ENCODE measurements at places on chromosomes 3 and 15. TPM values are rescaled to one million over a fixed set of nuclear protein-coding genes. Genes with fewer than 3 reads are reported as not detected.

DNA sequence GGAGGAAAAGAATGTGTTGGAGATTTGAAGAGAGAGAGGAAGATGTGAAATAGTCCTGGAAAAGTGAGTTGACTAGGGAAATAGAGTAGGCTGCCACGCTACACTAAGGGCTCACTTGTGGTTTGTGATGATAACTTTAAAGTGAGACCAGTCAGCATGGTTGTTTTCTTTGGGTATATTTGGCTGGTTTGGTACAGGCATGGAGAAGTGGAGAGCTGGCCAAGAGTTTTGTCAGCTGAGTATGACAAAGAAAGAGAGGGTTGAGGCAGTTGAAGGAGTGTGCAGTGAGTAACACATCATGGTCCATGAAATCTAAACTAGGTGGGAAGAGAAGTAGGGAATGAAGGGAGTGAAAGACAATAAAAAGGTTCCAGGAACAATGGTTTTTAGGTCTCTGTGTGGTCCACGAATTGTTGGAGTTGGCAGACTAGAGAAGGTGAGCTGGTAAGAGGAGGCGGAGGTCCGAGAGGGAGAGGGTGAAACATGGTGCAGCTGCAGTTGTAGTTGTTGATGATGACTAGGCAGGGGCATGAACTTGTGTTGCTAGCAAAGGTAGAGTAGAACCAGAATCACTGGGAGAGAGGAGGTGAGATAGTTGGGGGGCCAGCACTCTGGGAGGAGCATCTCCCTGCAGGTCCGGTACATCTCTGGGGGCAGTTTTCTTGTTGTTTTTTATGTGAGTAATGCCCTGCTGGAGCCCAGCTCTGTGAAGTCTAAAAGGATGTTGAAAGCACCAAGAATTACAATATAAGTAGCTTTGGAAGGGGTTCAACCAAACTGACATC, 21.0 kb downstream of the ZNF80 start:
- peaks cover 72% of the 10 kb centered on the region for H3K27me3 ChIP-seq
- H3K4me3 ChIP-seq: no peak overlapping the region
- no peak for DNase-seq
- no peaks in the 10 kb centered on the region for H3K36me3 ChIP-seq

SYNM gene
- total RNA-seq: 378 TPM

RAB6B gene
- total RNA-seq: 59.1 TPM

SRGAP3 gene
- 10.3 TPM for total RNA-seq

GRCh38 chr15:39669661-39670060, 88.8 kb downstream of the THBS1 start:
- no peaks in the 10 kb centered on the region for H3K27me3 ChIP-seq
- no peak for DNase-seq
- no peak overlapping the region for H3K4me3 ChIP-seq
- no peaks in the 10 kb centered on the region for H3K36me3 ChIP-seq
- no peak overlapping the region for H3K27ac ChIP-seq

ZBTB11 gene
- 10.3 TPM for total RNA-seq

CGNL1 gene
- total RNA-seq: 31.9 TPM

DNA sequence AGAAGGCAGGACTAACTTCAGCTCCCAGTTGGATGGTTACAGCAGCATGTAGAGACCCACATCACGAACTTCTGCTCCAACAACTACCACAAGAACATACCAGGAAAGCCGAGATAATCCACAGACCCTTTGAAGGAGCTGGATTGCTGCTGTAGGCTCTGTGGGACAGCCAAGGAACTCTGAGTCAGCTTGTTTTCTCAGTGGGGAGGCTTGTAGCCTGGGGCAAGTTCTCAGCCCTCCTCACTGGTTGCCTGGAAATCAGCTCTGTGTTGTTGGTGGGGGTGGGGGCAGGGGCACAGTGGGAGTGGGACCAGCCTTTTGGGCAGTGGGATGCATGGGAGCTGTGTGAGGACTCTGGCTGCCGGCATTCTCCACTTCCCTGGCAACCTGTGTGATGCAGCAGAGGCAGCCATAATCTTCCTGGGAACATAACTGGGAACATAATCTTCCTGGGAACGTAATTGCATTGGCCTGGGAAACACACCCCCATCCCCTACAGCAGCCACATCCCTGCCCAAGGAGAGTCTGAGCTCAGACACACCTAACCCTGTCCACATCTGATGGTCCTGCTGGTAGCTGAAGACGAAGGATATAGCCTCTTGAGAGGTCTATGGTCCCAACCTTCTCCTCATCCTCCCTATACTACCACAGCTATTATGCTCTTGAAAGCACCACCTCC, 153.1 kb downstream of the PEAK1 start:
- no peaks in the 10 kb centered on the region for H3K27me3 ChIP-seq
- no peak overlapping the region for H3K27ac ChIP-seq
- peaks cover 16% of the 10 kb centered on the region for H3K36me3 ChIP-seq
- H3K4me1 ChIP-seq: no peaks in the 10 kb centered on the region
- no peak overlapping the region for H3K4me3 ChIP-seq

PCLAF gene
- total RNA-seq: 0.58 TPM

AADAC gene
- total RNA-seq: not detected

GRCh38 chr15:63234451-63234870, 42.9 kb upstream of the APH1B start:
- peak overlapping the region; percentile 66 for H3K27ac ChIP-seq
- no peaks in the 10 kb centered on the region for H3K27me3 ChIP-seq
- H3K36me3 ChIP-seq: no peaks in the 10 kb centered on the region
- peak; percentile 49 for DNase-seq
- H3K4me1 ChIP-seq: peaks cover 63% of the 10 kb centered on the region
- H3K4me3 ChIP-seq: no peak overlapping the region

ARRDC4 gene
- 11.8 TPM for total RNA-seq

DNA sequence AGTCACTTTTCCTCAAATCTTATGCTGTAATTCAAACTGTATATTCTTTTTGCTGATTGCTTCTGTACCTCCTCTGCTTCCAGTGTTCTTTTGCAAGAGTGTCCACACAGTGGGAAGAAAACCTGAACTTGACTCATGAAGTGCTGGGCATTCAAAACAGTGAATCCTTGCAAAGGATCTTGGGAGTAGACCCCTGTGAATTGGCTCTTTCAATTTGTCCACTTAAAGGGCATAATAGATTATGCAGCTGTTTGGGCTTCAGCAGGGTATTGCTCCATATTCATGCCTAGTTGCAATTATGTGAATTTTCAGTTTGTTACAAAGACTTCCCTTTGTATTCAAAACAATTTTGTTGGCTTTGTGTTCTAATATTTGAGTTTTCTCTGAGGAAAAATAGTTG, 11.4 kb downstream of the ZFAND6 start:
- H3K27me3 ChIP-seq: no peaks in the 10 kb centered on the region
- peaks cover 76% of the 10 kb centered on the region for H3K4me1 ChIP-seq
- no peak overlapping the region for H3K27ac ChIP-seq
- no peaks in the 10 kb centered on the region for H3K36me3 ChIP-seq

DUOX1 gene
- 0.80 TPM for total RNA-seq

GRCh38 chr3:160196511-160197104, 28.6 kb upstream of the C3orf80 start:
- H3K36me3 ChIP-seq: no peaks in the 10 kb centered on the region
- no peak overlapping the region for H3K4me3 ChIP-seq
- no peak overlapping the region for H3K27ac ChIP-seq
- peak; percentile 27 for DNase-seq
- H3K4me1 ChIP-seq: no peaks in the 10 kb centered on the region
- peaks cover 9% of the 10 kb centered on the region for H3K27me3 ChIP-seq

DNA sequence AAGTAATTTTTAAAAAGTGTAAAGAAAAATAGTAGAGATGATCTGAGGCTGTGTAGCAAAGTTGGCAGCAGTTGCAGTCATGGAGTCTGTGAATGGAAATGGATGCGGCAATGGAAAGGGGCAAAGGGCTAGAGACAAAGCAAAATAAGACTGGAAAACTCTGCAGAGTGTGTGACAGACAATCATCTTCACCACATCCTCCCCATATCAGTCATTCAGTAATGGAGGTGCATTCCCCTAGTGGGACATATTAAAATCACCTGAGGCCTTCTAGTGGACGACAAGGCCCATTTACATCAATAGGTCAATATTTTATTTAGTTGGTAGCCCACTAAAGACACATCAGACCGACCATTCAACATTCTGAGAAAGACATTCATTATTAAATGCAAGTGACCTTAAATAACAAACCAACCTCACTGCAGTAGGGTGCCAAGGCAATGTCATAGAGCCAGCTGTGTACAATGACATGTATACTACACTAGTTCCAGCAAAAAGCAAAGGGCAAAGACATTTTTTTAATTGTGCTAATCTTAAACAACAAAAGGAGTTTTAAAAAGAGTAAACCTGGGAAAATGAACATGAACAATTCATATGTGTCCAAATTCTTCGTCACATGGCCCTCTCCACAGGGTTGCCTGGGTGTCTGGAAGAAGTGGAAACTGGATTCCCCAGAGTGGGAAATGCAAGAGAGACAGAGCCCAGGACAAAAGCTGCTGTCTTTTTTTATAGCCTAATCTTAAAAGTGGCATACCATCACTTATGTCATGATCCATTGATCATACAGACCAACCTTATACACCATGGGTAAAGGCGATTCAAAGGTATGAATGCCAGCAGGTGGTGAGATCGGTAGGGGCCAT, 15.6 kb upstream of the RAP2B start:
- no peaks in the 10 kb centered on the region for H3K36me3 ChIP-seq
- H3K4me1 ChIP-seq: no peaks in the 10 kb centered on the region

ZPLD1 gene
- not detected for total RNA-seq

DNA sequence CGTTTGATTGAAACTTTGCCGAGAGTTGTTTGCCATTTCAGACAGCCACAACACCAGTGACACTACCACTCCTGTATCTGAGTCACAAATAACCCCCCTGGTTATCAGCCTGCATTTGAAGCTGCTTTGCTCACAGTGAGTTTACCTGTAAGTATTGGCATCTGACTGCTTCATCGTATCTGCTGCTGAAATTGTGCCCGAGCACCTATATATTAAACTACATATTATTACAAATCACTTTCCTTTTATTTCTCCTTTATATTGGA, 39.2 kb upstream of the SPSB4 start:
- H3K27ac ChIP-seq: no peak overlapping the region
- H3K4me3 ChIP-seq: no peak overlapping the region
- H3K27me3 ChIP-seq: peaks cover 21% of the 10 kb centered on the region

GRCh38 chr3:72334681-72335457, 513.4 kb downstream of the SHQ1 start:
- H3K27ac ChIP-seq: no peak overlapping the region
- H3K4me1 ChIP-seq: peaks cover 53% of the 10 kb centered on the region
- DNase-seq: no peak
- H3K27me3 ChIP-seq: no peaks in the 10 kb centered on the region

GRCh38 chr3:149018247-149018646, 26.9 kb downstream of the GYG1 start:
- peaks cover 74% of the 10 kb centered on the region for H3K4me1 ChIP-seq
- H3K36me3 ChIP-seq: peaks cover 25% of the 10 kb centered on the region
- no peaks in the 10 kb centered on the region for H3K27me3 ChIP-seq
- DNase-seq: no peak

DNA sequence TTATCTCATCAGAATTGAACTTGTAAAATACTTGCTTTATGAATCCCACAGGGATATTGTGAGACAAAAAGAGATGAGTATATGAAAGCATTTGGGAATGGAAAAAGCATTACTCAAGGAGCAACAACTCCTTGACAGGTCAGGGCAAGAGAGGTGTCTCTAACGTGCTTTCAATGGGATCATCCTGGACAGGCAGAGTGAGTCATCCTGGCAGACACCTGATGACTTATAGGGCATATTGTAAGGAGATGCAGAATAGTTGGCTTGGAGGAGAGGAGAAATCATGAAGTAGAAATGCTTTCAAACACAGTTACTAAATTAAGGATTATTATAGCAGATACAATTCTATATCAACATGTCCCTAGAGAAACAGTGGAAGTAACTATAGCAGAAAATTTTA, 71.9 kb upstream of the THSD4 start:
- no peak for DNase-seq
- H3K36me3 ChIP-seq: peaks cover 4% of the 10 kb centered on the region
- no peak overlapping the region for H3K4me3 ChIP-seq
- H3K27me3 ChIP-seq: no peaks in the 10 kb centered on the region
- no peak overlapping the region for H3K27ac ChIP-seq

DNA sequence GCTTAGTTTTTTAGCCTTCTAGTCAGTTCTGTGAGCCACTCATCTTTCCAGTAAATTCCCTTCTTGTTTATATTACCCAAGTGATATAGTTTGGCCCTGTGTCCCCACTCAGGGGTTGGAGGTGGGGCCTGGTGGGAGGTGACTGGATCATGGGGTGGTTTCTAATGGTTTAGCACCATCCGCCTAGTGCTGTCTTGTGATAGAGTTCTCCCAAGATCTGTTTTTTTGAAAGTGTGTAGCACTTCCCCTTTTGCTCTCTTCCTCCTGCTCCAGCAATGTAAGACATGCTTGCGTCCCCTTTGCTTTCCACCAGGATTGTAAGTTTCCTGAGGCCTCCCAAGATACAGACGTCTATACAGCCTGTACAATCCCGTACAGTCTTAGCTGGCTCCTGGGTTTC, 53.7 kb upstream of the INO80 start:
- no peak overlapping the region for H3K4me3 ChIP-seq
- DNase-seq: no peak
- no peaks in the 10 kb centered on the region for H3K4me1 ChIP-seq

PLSCR2 gene
- not detected for total RNA-seq

DNA sequence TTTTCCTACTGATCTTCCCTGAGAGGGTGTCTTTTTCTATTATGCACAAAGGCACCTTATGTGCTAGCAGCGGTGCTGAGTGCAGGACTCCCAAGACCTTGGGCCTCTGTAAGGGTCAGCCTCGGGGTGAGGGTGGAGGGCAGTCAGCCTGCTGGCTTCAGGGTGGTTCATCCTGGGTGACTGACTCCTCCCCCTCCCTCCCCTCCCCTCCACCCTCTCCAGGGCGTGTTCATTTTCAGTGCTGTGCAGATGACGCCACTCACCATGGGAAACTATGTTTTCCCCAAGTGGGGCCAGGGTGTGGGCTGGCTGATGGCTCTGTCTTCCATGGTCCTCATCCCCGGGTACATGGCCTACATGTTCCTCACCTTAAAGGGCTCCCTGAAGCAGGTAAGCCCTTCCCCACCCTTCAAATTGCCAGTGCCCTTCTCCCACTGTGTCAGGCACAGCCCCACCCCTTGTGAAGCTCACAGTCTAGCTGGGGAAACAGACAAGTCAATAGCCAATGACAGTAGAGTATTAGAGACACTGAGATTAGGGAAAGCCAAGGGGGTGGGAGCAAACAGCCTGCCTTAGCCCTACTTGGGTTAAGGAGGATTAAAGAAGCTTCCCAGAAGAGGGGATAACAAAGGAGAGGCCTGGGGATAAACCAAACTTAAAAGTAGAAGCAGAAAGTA, 41.9 kb downstream of the SLC6A1 start:
- H3K4me1 ChIP-seq: no peaks in the 10 kb centered on the region
- no peak overlapping the region for H3K4me3 ChIP-seq
- no peak overlapping the region for H3K27ac ChIP-seq
- no peak for DNase-seq
- peaks cover 65% of the 10 kb centered on the region for H3K27me3 ChIP-seq

GRCh38 chr15:54033869-54034458, 55.7 kb downstream of the UNC13C start:
- DNase-seq: no peak
- no peaks in the 10 kb centered on the region for H3K36me3 ChIP-seq
- H3K27ac ChIP-seq: no peak overlapping the region
- H3K4me1 ChIP-seq: no peaks in the 10 kb centered on the region

Measured in left ventricle myocardium inferior (tissue), 1 donor.